ENCODE measurements at places on chromosomes 2 and 18.

DNA sequence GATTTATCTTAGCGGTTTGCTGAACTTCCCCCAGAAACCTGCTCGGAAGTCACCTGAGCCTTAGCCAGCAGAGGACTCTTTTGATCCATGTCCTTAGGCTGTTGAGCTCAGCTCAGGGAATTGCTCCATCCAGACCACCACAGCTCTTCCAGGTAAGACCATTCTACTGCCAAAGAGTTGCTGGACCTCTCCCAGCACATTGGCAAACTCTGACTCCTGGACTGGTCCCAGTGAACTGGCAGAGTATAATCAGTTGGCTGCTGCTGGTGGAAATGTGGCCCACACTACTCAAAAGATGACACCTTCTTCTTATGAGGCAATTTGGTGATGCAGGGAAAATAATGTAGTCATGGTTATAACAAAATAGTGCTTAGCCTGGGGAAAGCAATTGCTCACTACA is 308.8 kb upstream of the FIGN start:
- no peak for DNase-seq

GRCh38 chr2:149000158-149000938 is 38.2 kb upstream of the LYPD6B start:
- no peak for DNase-seq

DNA sequence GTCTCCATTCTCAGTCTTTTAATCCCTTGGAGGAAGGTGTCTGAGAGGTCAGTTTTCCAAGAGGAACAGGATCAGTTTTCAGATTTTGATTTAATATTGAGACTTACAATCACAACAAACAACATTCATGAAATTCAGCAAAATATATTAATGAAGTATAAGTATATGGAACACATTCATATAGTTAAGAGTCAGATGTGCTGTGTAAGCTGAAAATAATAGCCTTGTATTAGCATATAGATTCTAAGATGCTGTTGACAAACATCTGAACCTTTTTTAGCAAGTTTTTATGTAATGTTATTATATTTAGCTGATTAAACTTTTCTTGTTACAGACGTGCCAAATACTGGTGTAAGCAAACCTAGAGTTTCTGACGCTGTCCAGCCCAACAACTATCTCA is 163.9 kb downstream of the PKP4 start:
- no peak for DNase-seq

GRCh38 chr2:26970928-26971627 is 641 bp downstream of the MAPRE3 start:
- DNase-seq = no peak

- no peak for DNase-seq
Measured at GRCh38 chr2:109129356-109129920, 433 bp downstream of the SH3RF3 start.
